Esophagus muscularis mucosa (tissue), 4 donors: ENCODE measurements at places on chromosomes 1 and 21. TPM values are rescaled to one million over a fixed set of nuclear protein-coding genes. Genes with fewer than 3 reads are reported as not detected.

DNA sequence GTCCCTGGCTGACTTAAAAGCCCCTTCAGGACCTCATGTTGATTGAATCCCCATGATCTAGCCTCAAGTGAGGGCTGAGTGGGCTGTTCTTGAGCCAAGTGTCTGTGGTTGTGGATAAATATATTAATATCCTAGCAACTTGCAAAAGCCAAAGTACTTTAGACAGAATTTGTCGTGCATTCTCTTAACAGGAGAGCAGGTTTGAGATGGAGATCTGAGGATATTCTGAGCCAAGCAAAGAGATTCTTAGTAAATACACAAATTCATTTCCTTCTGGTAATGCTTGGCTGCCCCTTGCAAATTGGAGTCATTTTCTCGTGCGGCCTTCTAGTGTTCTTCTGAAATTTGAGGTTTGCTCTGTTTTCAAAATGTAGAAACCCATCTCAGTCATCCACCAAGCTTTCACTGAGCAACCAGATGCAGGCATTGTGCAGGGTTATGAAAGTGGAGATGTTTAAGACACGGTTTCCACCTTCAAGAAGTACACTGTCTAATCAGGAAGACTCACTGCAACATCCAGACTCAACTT is 242.1 kb upstream of the JUN start:
- H3K36me3 ChIP-seq, result no peaks in the 10 kb centered on the region
- H3K4me1 ChIP-seq, result no peaks in the 10 kb centered on the region
- no peaks in the 10 kb centered on the region for H3K27me3 ChIP-seq
- no peak overlapping the region for H3K4me3 ChIP-seq
- no peak overlapping the region for H3K27ac ChIP-seq
- DNase-seq, result no peak

Gene TARBP1
- 10.4 TPM for total RNA-seq

Gene RXFP4
- total RNA-seq, result not detected

Gene PRR9
- not detected for total RNA-seq
